ENCODE measurements at places on chromosomes 2 and 18.

DNA sequence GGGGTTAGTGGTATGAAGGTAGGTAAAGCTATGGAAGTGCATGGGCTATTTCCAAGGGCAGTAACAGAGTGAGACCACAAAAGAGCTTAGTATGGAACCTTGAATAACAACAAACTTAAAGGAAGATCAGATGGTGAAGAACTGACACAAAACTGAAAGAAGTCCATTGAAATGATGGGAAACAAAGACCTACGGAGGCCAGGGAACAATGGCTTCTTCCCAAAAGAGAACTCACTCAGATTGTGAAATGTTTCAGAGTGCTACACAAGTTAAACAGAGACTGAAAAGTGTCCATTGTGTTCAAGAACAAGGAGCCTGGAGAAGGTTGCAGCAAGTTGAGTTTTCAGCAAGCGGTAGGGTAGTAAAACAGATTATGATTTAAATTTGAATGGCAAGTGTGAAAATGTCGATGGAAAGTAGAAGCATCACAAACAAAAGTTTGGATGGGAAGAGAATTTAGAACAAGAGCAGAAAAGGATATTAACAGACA is 700.0 kb upstream of the NXPH2 start:
- no peak for DNase-seq

DNA sequence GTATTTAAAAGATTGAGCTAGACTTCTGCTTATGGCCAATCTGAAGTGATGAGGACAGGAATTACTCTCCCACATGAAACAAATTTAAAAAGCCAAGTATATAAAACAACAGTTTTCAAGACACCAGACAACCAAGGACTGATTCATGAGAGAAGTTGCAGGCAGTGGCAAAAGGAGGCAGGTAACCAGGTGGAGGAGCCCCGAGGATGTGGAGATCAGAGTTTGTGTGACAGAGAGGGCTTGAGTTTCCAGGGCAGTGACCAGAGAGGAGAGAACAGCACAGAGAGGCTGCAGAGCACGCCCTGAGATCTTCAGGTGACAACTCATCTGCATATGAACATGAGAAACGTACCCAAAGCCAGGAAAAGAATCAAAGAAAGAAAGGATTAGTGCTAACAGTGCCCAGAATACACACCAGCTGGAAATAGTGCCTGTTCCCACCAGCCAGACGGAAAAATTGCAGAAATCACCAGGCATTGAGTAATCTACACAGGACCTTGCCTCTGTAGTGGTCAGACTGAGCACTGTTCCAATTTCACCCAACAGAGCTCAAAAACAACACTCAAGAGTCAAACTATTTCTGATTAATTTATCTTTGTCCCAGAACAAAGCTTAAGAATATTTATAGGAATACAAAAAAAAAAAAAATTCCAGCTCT is 173.1 kb downstream of the SEPTIN10 start:
- DNase-seq, result no peak

DNA sequence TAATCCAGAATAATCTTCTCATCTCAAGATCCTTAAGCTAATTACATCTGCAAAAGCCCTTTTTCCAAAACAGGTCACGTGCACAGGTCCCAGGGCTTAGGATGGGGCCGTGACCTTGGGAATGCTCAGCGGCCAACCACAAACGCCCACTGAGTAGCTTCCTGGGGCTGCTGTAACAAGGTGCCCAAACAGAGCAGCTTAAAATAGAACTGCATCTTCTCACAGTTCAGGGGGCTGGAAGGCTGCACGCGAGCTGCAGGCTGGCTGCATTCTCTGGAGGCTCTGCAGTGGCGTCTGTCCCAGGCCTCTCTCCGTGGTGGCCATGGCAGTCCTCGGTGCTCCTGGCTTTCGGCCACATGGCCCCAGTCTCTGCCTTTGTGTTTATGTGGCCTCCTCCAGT is 31.9 kb downstream of the ADI1 start:
- DNase-seq, result no peak

DNA sequence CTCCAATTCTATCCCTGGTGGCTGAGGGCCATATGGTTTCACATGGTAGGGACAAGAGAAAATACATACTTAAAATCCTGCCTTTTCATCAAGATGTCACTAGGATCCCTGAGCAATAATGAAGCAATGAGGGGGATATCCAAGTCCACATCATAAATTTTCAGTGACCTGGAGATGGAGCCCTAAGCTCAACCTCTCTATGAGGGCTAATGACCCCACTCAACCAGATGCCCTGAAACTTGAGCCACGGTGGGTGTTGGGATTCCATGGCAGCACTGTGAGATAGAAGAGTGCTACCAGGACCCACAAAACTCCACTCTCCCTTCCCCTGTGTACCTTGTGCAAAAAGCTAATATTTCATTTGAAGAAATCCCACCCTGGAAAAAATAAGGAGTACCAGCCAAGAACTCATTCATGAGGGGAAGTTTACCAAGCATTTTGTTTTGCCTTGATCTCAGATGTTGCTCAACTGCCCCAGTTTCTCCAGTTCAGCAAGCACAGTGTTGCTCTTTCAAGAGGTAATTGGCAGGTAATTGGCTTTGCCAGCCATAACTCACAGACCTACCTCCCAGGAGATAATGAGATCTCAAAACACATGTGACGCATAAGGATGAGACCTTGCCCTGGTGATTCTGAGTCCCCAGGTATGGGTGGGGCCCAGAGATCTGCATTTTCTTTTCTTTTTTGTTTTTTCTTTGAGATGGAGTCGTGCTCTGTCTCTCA is 51.0 kb upstream of the TTC39C start:
- no peak for DNase-seq

DNA sequence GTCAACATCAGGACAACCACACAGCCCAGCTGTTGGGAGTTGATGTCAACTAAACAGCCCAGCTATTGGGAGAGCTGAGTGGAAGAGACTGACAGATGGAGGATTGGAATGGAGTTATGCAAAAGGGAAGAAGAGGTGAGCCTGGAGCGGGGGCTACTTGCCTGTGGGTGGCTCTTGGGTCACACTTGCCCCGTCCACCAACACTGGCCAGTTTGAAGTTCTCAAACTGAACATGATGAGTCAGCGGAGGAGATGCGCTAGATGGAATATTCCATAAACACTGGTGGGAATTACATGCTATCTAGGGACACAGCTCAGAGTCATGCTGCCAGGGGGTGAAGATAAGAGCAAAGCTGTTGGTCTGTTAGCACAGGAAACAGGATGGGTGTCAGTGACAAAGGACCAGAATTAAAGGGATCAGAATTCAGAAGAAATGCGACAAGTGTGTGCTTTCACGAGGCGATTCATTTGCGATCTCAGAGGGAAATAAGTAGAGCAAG is 33.2 kb upstream of the AGAP1 start:
- no peak for DNase-seq

GRCh38 chr2:74498500-74499266 is 720 bp downstream of the LBX2 start:
- no peak for DNase-seq

DNA sequence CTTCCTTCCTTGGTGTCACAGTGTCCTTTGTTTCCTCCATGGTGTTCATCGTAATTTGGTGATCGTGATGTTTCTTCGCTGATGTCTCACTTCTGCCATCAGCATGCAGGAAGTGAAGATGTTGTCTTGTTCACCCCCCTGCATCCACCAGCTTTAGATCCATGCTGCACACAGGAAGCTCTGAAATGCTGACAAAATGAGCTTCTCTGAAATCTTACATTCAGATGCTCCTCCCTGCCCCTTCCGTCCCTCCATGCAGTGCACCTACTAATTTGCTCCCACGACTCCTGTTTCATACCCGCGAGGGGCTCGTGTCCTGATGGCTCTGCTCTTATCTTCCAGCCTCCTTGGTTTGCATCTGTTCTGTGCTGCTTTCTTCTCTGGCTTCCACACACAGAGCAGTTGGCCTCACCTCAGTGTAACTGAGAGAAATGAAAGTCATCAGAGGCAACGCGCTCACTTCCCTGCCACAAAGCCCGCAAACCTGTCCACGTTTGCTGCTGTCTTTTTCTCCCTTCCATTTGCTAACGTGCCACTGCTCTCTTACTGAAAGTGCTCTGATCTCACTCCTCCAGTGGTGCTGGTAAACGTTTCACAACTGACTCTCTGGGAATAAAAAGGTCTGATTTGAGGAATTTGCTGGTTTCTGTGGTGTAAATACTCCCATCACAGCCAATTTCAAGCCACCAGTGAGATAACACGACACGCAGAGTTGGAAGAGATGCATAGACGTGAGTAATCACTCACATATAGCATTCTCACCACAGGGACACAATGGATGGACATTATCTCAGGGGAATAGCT is 41.0 kb upstream of the MGAT4A start:
- DNase-seq, result peak; percentile 13

Data from stimulated activated CD8-positive, alpha-beta memory T cell treated with anti-CD3 and anti-CD28 coated beads, Interleukin-12 subunit alpha, Interleukin-12 subunit beta, amount 100 ng/mL, for 4 hours (primary cell).